ENCODE measurements at places on chromosomes 4 and X.

DNA sequence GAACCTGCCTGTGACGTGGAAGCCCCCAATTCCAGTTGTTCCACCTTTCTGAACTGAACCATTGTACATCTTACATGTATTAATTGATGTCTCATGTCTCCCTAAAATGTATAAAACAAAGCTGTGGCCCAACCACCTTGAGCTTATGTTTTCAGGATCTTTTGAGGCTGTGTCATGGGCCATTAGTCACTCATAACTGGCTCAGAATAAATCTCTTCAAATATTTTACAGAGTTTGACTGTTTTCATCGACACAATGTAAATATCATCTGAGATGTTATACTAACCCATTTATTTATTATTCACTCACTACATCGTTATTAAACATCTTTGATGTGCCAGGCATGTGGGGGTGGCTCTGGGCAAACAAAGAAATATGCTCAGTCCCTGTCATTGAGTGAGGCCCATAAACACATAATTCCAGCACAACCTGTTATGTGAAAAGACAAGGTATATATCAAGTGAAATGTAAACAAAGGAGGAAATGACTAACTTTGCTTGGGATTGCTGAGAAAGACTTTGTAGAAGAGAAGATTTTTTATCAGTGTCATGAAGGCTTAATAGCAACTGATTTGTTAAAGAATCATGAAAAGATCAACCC is 34.5 kb upstream of the PPM1K start:
- DNase-seq = no peak

DNA sequence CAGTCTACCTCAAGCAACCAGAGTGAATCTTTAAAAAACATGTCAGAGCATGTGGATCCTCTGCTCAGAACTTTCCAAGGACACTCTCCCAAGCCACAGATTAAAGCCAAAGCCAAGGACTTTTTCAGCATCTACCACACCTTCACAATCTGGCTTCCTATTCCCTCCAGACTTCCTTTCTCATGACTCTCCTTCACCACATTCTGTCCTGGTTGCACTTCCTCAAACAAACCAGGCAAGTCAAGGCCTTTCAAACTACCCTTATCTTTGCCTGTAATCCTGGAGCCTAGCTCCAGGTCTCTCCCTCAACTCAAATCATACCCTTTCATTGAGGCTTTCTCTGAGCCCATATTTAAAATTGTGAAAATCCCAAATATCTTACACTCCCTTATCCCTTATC is 191.6 kb upstream of the GALNTL6 start:
- DNase-seq = no peak

- no peak for DNase-seq
These were observed 434.3 kb upstream of the RASGEF1B start for GRCh38 chr4:81905971-81906370.

GRCh38 chr4:189022440-189023035 is 883.3 kb downstream of the TRIML1 start:
- no peak for DNase-seq

- DNase-seq = no peak
These were observed 243.9 kb upstream of the VCX3A start for GRCh38 chrX:6778544-6779503.

DNA sequence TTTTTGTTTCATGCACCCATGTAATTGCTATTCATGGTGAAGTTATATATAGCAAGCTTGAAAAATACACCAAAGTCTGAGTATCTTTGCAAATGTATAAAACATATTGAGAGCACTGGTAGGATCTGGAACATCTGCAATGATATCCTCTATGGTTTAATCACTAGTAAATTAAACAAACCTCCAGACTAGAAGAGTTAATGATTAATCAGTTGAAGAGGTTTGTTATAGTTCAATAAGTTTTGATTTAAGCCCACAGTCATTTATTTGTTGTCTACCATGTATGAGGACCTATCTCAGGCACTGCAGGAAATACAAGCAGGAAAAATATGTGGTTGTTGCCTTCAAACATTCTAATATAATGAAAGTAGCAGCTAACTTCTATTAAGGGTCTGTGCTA is 16.5 kb downstream of the CYBB start:
- DNase-seq = no peak

- DNase-seq = no peak
These were observed 38.7 kb downstream of the NEIL3 start for GRCh38 chr4:177348348-177348747.

DNA sequence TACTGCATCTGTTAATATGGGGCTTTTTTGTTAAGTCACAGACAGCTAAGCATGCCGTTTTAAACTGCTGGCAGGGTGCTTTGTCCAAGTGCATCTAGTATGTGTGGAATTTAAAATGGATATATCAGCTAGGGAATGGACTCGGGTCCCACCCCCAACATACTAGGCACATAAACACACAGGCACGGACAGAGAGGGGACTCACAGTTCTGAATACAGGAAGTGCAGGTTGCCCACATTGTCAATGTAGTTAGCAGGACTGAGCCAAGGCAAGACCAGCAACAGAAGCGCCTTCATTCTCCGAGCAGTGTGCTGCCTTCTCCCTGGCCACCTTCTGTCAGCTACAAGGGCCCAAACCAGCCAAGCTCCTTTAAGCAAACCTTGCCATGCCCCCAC is 33.6 kb downstream of the LNX1 start:
- no peak for DNase-seq

- no peak for DNase-seq
These were observed 91.8 kb downstream of the MAB21L2 start for GRCh38 chr4:150673793-150674192.

- no peak for DNase-seq
These were observed 1851.6 kb upstream of the TENM3 start for GRCh38 chr4:180391613-180392012.

GRCh38 chr4:70640192-70640591 is 11.6 kb downstream of the ENAM start:
- DNase-seq = no peak

GRCh38 chrX:133085785-133086184 is 11.1 kb downstream of the USP26 start:
- no peak for DNase-seq

DNA sequence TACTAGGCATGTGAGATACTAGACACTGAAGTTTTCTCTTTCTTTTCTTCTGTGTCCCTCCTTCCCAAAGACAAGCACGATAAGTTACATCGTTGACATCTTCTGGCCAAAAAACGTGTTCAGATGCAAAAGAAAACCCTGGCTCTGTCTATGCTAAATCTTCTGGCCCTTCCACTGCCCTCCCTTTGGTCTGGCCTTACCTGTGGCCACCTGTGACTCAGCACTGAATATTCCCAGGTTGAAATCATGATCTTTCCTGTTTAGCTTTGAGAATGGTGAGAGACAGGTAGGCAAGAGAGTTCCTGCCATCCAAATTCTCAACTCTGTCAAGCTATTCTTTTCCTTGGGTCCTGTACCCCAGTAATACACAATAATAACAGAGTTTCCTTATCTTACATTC is 12.3 kb downstream of the CLCN5 start:
- no peak for DNase-seq

DNA sequence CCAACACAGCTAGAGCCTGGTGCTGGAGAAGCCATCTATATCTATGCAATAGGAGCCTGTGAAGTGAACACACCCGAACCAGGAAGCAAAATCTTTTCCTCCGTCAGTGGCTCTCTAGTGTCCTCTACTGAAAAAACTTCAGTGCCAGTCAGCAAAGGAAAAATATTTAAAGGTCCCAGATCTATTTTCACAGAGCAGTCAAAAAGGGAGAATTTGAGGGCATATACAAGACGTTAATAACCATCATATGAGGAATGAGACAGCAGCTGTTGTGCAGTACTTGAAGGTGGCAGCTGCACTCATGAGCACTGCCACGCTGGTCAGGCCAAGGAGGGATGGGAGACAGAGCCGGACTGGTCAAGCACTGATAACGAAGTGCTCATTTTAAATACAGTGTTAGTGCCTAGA is 14.4 kb downstream of the MCUB start:
- no peak for DNase-seq

- no peak for DNase-seq
These were observed 393.6 kb downstream of the CENPC start for GRCh38 chr4:67151376-67152343.

DNA sequence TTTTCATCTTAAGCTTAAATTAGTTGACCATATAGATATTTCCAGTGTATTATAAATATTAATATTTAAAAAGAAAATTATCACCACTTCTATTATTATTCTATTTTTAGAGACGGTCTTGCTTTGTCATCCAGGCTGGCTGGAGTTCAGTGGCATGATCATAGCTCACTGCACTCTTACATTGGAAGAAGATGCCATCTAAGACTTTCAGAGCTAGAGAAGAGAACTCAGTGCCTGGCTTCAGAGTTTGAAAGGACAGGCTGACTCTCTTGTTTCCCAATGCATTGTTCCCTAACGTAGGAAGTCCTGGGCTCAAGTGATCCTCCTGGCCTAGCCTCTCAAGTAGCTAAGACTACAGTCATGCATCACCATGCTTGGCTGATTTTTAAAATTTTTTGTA is 75.9 kb downstream of the FIP1L1 start:
- DNase-seq = no peak

DNA sequence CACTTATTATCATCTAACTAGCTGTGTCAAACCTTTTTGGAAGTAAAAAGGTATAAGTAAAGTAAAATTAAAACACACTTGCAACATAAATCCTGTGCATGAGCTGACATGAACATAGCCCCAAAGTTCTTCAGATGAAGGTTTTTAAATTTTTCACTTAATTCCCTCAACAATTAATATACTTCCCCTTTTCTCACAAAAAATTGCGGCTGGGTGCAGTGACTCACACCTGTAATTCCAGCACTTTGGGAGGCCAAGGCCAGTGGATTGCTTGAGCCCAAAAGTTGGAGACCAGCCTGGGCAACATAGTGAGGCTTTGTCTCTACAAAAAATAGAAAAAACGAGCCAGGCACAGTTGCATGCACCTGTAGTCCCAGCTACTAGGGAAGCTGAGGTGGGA is 16.8 kb downstream of the RASGEF1B start:
- no peak for DNase-seq

- no peak for DNase-seq
These were observed 108.7 kb downstream of the CORIN start for GRCh38 chr4:47729131-47729680.

DNA sequence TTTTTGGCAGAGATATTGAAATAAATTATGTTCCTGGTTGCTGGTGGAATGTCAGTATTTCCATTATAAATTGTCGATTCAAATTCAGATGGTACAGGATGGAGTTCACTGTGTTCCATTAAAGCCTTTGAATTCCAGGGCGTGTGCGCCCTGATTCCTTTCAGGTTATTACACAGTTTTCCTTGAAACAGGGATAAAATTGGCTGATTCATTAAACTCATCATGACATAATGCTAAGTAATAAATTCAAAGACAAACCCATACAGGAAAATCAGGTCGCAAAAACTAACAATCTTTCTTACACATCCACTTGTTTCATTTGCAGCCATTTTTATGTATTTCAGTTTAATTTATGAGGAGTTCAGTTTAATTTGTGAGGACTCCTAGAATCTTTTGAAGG is 51.1 kb downstream of the RWDD4 start:
- DNase-seq = no peak

GRCh38 chrX:76183289-76184049 is 10.6 kb downstream of the PBDC1 start:
- no peak for DNase-seq

GRCh38 chr4:124279741-124280140 is 432.8 kb downstream of the ANKRD50 start:
- DNase-seq = no peak

GRCh38 chrX:1076871-1077651 is 135.4 kb downstream of the CRLF2 start:
- DNase-seq = no peak

DNA sequence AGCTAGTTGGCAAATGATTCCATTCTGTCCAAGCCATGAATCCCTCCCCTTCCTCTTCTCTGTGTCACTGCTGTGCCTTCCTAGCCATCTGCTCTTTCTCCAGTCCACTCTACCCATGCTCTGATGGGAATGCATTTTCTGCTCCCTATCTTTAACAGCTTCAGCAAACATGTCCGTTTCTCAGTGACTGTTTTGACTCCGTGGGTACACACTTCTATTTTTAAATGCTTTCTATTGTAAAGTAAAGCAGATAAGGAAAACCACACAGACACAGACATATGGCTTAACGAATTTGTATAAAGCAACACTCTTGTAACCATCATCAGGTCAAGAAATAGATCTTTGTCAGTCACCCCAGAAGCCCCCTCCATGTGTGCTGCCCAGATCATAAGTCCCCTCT is 72.4 kb upstream of the KLHL13 start:
- no peak for DNase-seq

DNA sequence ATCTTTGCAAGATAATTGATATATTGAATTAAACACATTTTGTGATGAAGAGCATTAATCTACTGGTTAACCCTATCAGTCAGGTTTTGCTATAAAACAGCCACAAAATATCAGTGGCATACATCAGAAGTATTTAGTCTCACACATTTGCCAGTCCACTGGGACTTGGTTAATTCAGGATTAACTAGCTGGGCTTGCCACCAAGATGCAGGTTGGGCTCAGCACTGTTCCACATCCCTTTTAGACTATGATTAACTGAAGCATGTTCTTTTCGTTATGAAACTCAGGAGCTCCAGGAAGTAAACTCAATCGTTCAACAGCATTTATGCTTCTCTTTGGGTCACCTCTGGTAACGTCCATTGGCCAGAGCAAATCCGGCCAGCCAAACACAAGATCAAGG is 538.1 kb upstream of the HS3ST1 start:
- no peak for DNase-seq

DNA sequence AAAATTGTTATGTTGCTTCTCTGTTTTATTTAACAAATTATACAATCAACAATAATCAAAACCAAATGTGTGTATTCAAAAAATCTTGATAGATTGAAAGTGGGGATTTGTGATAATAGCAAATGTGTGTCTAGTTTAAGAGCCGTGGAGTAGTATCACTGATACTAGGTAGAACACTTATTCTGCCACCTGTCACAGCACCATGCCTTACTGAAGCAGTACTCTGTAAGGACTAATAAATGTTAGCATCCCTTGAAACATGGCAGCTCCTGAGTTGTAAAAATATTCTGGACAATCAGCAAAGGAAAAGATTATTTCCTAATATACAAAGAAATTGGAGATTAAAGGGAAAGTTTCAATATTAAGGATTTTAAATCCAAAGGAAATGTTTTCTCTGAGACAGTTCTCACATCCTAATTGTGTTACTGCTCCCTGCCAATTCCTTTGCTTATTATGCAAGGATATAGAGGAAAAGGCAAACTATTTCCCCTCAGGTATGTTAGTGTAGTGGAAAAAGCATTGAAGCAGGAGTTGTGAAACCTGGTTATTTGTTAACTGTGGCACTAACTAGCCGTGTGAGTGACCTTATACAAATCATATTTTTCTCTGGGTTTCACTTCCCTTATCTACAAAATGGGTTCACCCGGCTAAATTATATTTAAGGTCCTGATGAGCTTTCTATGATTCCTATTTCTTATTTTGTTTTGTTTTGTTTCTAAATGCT is 303.1 kb downstream of the ARHGAP24 start:
- no peak for DNase-seq

DNA sequence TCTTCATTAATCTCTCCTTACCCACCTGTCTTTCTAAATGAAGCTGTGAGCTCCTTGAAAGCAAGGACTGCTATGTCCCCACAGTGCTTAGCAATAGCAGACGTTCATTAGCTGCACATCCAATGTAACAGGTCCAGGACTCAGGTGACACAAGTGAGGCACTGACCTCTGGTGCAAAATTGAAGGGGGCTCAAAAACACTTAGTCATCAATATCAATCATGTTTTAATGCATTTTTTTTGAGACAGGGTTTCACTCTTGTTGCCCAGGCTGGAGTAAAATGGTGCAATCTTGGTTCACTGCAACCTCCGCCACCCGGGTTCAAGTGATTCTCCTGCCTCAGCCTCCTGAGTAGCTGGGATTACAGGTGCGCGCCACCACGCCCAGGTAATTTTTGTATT is 56.1 kb upstream of the ADGRG2 start:
- no peak for DNase-seq

All from activated CD4-positive, alpha-beta T cell treated with anti-CD3 and anti-CD28 coated beads, Interleukin-2, amount 50 U/mL, for 24 hours (primary cell).